ENCODE measurements at places on chromosomes 2 and 18.

DNA sequence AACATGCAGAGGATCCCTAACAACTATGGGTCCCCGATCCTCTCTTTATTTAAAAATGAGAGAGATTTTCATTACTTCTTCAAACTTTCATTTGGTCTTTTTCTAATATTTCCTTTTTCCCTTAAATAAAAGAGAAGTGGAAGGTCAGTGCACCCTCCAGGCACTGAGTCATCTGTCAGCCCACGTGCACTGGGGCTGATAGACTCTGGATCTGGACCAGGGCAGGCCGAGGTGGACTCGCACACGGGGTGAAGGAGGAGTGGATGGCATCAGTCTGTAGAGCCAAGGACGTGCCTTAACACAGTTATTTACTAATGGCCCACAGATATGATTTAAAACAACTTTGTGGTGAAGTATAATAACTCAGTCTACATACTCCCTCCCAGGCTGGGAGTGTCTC, 214.4 kb upstream of the TMEM200C start:
- no peak for DNase-seq

- DNase-seq, result no peak
Measured at GRCh38 chr2:127219171-127220070, 678 bp downstream of the CYP27C1 start.

DNA sequence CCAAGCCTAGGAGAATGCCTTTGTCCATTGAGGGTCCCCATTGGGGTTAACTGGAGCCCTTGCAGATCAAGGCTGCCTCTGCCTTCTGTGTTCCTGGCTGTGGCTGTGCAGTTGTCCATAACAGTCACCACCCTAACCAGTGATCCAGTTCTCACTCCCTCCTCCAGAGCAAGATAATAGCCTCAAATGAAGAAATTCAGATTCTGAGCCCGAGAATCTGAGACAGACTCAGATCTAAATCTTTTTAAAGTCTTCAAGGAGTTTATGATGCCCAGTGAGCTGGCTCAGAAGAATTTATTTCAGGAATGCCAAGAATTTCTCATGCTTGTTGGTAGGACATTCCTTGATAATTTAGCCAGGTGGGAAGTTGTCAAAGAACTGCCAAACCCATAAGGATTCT, 44.3 kb upstream of the RAB6C start:
- no peak for DNase-seq

- DNase-seq, result no peak
Measured at GRCh38 chr2:39623917-39624316, 41.8 kb upstream of the TMEM178A start.

DNA sequence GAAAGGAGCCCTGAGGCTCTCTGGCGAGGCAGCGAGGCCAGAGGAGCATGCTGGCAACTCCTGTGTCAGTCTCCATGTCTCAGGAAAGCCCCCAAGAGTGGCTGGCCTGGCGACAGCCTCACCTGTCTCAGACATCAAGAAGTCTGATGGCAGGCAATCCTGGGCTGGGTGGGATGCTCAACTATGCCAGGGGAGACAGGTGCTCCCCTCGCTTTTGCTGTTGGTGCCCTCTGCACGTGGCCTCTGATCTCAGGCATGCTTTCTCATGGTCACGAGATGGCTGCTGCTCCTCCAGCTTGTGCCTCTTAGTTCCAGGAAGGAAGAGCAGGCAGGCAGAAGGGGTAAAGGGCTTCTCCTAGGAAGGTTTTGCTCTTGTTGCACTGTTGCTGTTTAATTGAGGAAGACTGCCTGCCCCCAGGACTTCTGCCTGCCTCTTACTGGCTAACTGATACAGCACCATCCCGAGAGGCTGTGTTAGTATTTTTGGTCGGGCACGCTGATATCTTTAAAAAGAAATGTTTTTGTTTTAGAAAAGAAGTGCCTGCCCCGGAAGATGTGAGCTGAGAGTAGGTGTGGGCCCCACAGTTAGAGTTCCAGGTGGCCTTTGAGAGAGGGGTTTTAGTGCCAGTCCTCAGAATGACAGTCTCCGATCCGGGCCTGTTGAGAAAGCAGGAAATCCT, 344.8 kb upstream of the HS6ST1 start:
- no peak for DNase-seq

All from natural killer cell treated with Interleukin-12 subunit alpha and Interleukin-12 subunit beta and Interleukin-15 and Interleukin-18, amount 100 ng/mL, for 72 hours (primary cell).